ENCODE measurements at places on chromosomes 16 and 17. TPM values are rescaled to one million over a fixed set of nuclear protein-coding genes. Genes with fewer than 3 reads are reported as not detected.

Gene NFATC2IP
- 34.9 TPM for total RNA-seq

Gene METTL16
- total RNA-seq, result 26.3 TPM

Gene GNG13
- total RNA-seq, result not detected

Gene NME2
- total RNA-seq, result 651 TPM

Gene TVP23C
- 22.1 TPM for total RNA-seq

Gene KRT9
- total RNA-seq, result not detected

Gene TMEM235
- not detected for total RNA-seq

Gene EPN2
- 54.7 TPM for total RNA-seq

Gene TCAP
- 1.3 TPM for total RNA-seq

Gene CHMP6
- total RNA-seq, result 35.9 TPM

DNA sequence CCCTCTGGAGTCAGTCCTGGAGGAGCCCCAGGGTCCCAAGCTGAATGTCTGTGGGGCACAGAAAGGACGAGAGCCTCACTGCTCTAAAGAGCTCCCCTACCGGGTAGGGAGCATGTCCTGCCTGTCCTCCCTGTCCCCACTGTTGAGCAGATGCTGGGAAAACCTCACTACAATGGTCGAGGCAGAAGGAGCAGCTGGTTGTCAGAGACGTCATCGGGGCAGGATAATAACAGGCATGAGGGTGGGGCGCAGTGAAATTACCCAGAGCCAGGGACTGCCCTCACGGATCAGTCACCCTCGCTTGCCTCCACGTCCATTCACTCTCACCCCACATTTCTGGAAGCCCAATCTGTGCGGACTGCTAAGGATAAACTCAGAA, 538 bp downstream of the TM4SF5 start:
- no peak for DNase-seq

DNA sequence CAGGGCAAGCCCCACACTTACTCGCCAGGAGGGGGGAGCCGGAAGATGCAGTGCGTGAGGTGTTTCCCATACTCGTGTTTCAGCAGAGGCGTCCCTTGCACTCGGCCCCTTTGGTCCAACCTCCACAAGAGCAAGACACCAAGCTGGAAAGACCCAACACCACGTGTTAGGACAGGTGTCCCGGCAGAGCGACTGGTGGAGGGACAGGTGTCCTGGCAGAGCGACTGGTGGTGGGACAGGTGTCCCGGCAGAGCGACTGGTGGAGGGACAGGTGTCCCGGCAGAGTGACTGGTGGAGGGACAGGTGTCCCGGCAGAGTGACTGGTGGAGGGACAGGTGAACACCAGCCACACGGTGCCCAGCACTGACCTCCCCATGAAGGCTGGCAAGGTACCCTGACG, 19.4 kb downstream of the IFT140 start:
- DNase-seq, result no peak

DNA sequence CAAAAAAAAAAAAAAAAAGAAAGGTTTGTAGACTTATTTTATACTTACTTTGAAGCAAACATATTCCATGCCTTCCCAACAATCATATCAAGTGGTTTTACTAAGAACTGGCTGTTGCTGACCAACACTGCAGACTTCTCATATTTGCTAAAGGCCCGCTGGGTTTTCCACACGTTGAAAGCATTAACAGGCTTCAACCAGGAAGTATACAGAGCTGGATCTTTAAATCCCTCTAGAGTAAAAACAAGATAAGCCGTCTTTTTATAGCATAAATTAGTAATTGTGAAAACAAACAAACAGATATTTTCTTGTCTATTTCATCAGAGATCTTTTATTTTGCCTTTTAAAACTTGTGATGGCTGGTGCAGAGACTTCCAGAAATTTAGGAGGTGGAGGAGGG, 29.1 kb downstream of the TUBD1 start:
- DNase-seq, result no peak

GRCh38 chr16:55392701-55393100, 68.7 kb downstream of the IRX6 start:
- no peak for DNase-seq

- no peak for DNase-seq
Observed at GRCh38 chr16:5502467-5502869, 404.9 kb upstream of the EEF2KMT start.

- no peak for DNase-seq
Observed at GRCh38 chr16:55510185-55510805, 1.4 kb downstream of the LPCAT2 start.

GRCh38 chr17:39461926-39462569, 762 bp downstream of the CDK12 start:
- no peak for DNase-seq

GRCh38 chr17:17063546-17064122, 21.4 kb downstream of the MPRIP start:
- DNase-seq, result no peak

GRCh38 chr17:10844621-10845387, 6.9 kb upstream of the PIRT start:
- no peak for DNase-seq

GRCh38 chr17:866568-867103, 84.5 kb downstream of the MRM3 start:
- DNase-seq, result no peak

DNA sequence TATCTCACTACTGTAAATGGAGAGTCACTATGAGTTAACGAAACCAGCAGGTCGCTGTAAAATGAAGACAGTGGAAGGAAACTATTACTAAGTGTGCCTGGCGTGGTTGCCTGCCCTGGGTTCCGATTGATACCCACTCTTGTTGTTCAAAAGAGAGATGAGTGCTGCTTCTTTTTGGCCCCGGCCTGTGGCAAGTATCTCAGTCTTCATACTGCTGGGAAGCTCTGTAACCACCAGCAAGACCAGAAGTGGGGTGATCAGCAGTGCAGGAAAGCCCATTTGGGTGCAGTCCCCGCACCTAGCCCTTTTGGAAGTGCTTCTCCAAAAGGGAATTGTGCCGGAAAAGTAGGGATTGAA, 104.5 kb downstream of the SNX29 start:
- DNase-seq, result no peak

- DNase-seq, result no peak
Observed at GRCh38 chr17:82242698-82242976, 13.8 kb downstream of the SLC16A3 start.

- no peak for DNase-seq
Observed at GRCh38 chr17:61720016-61720795, 129.2 kb upstream of the NACA2 start.

- DNase-seq, result no peak
Observed at GRCh38 chr16:85152414-85153030, 40.2 kb upstream of the CIBAR2 start.

GRCh38 chr17:6456914-6457687, 12.8 kb downstream of the PIMREG start:
- DNase-seq, result no peak

DNA sequence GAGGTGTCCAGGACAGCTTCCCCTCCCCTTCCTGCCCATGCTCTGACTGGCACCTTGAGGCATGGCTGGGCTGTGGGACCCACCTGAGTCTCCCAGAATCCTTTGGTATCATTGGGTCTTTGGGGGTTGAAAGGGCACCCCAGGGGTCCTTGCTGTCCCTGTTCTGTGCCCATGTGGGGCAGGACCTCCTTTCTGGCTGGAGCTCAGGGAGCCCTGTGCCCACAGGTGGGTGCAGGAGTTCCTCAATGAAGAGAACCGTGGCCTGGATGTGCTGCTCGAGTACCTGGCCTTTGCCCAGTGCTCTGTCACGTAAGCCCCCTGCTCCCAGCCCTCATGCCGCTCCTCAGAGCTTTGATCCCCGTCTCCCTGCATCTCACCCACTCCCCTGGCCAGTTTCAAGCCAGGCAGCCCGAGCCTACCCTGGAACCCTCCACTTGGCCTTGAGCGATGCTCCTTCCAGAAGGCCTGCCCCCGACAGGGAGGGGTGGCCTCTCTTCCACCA, 11.8 kb downstream of the FMNL1 start:
- DNase-seq, result no peak

- no peak for DNase-seq
Observed at GRCh38 chr16:77548766-77549165, 113.9 kb upstream of the ADAMTS18 start.

DNA sequence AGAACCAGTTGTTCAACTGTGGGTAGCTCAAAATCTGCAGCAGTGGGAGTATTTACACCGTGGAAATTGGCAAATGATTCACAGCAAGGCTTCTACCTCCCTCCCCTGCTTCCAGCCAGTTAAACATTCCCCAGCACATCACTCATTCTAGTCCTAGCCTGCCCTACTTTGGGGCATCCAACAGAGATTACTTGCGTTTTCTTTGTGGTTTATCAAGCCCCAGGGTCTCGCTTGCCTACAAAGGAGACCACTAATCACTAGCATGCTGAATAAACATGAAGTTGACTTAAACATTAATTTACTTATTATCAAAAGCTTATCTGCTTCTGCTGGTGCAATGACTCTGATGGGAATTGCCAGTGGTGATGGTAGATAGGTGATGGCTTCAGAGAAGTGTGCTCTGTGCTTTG, 94.5 kb downstream of the MARF1 start:
- DNase-seq, result no peak

DNA sequence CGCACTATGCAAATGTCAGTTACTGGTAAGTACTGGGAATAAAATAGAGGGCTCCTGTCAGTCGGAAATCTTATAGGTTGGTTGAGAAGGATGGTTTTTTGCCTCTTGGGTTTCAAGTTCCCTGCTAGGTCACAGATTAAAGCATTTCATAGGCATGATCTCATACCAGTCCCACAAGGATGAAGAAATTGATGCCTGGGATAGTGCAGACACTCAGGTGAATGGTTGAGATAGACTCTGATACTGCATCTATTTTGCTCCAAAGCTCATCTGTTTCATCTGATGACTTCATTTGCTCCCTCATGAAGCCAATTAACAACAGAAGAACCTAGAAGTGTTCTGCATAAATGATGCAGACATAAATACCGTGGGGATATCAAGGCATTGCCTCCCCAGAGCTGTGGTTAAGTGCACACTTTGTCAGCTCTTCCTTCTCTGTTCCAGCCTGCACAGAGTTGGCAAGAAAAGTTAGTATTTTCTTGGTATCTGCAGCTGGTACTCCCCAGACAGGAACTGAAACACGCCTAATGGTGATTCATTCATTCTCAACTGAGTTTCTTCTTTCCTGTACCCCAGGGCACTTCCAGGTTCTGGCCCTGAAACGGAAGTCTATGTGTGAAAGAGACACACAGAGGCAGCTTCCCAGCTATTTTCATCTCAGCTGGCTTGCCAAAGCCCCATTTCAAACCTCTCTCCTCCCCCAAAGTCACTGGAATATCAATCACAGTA, 418.3 kb upstream of the SALL1 start:
- no peak for DNase-seq

DNA sequence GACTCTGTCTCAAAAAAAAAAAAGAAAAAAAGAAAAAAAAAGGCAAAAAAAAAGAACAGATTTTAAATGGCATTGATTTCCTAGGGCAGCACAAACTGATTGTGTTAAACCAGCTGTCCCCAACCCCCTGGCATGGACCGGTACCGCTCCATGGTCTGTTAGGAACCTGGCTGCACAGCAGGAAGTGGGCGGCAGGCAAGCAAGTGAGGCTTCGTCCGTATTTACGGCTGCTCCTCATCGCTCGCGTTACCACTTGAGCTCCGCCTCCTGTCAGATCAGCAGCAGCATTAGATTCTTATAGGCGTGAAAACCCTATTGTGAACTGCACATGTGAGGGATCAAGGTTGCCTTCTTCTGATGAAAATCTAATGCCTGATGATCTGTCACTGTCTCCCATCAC, 26.6 kb downstream of the MGAT5B start:
- DNase-seq, result no peak
